ENCODE measurements at places on chromosomes 13 and 19. TPM values are rescaled to one million over a fixed set of nuclear protein-coding genes. Genes with fewer than 3 reads are reported as not detected.
A peak's percentile ranks its signal among the peaks of the same experiment; 100 is the strongest.

- no peak for DNase-seq
These were observed 35.2 kb downstream of the SPRY2 start for GRCh38 chr13:80305737-80306136.

GRCh38 chr19:18428173-18428786 is 9.1 kb downstream of the SSBP4 start:
- DNase-seq, result no peak

GRCh38 chr13:106473154-106473553 is 62.3 kb downstream of the EFNB2 start:
- no peak for DNase-seq

DNA sequence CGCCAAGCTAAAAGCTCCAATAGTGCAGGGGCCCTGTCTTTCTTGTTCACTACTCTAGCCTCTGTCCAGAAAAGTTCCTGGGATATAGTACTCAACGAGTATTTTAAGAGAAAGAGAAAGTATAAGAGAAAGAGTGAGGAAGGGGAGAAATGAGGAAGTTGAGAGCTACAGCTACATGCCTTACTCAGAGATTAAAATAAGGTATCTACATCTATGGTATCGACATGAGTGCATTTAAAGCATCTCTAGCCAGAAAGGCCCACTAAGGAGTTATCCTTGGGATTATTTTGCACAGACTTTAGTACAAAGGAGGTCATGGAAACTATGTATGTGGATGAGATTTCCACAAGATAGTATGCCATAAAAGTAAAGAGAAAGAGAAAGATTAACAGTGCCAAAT is 28.5 kb downstream of the MYCBP2 start:
- DNase-seq, result no peak

GRCh38 chr13:85816413-85816812 is 17.2 kb upstream of the SLITRK6 start:
- no peak for DNase-seq

- DNase-seq, result no peak
These were observed 62.5 kb upstream of the PDX1 start for GRCh38 chr13:27857282-27857681.

GRCh38 chr19:32307591-32307990 is 37.8 kb upstream of the ZNF507 start:
- DNase-seq, result no peak

DNA sequence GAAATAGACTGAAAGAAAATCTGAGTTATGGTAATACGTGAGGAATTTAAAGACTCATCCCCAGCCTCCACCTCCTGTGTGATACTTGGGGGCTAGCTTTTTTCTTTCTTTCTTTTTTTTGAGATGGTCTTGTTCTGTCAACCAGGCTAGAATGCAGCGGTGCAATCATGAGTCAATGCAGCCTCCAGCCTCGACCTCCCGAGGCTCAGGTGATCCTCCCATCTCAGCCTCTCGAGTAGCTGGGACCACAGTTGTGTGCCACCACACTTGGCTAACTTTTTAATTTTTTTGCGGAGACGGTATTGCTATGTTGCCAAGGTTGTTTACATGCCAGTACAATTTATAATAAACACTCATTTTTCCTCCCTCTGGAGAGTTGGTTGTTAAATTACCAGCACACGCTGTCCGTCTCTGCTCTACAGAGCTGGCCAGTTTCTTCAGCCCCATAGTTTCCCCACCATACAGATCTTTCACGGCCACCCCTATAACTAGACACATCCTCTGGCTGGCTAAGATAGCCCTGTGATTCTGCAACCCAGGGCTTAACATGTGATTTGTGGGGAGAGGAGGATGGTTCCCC is 4.8 kb downstream of the TNFSF9 start:
- no peak for DNase-seq

DNA sequence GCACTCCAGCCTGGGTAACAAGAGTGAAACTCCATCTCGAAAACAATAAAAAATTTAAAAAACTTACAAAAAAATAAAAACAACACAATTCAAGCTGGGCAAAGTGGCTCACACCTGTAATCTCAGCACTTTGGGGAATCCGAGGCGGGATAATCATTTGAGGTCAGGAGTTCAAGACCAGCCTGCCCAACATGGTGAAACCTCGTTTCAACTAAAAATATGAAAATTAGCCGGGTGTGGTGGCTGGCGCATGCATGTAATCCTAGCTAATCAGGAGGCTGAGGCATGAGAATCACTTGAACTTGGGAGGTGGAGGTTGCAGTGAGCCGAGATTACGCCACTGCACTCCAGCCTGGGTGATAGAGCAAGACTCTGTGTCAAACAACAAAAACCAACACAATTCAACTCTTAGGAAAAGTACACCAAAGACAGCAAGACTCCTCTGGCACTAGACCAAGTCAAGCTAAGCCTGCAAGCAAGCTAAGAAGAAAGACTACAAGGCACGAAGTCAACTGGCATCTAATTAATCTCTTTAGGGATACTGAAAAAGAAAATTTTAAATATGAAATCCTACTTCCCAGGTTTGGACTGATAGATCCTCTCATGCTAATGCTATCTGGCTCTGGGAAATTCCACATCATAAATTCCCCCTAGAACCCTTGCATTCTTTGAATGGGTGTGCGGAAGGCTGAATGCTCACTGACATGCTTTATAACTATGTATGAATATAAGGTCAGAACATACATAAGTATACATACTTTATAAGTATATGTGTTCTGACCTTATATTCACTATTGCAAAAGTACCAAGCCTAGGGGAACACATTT is 7.9 kb downstream of the PBX4 start:
- no peak for DNase-seq

- DNase-seq, result no peak
These were observed 14.4 kb downstream of the TJP3 start for GRCh38 chr19:3722443-3723109.

- no peak for DNase-seq
These were observed 27.2 kb downstream of the PLEKHJ1 start for GRCh38 chr19:2208975-2209374.

- no peak for DNase-seq
These were observed 18.4 kb upstream of the MYCBP2 start for GRCh38 chr13:77345150-77345780.

DNA sequence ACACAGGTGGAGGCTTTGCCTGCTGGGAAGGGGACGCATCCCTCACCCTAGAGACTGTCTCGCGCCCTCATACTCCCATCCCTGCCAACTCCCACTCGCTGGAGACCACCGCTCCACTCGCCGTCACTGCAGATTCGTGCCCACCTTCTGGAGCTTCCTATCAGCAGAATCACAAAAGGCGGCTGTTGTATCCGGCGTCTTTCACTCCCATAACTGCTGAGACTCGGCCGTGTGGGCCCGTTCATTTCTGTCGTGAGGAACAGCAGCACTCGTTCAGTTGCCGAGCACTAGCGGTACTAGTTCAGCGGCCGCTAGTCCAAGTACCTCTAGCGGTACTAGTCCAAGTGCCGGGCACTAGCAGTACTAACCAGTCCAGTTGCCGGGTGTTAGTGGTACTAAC is 124.6 kb upstream of the MCF2L start:
- no peak for DNase-seq

- no peak for DNase-seq
These were observed 403.0 kb downstream of the LMO7 start for GRCh38 chr13:76038920-76039716.

DNA sequence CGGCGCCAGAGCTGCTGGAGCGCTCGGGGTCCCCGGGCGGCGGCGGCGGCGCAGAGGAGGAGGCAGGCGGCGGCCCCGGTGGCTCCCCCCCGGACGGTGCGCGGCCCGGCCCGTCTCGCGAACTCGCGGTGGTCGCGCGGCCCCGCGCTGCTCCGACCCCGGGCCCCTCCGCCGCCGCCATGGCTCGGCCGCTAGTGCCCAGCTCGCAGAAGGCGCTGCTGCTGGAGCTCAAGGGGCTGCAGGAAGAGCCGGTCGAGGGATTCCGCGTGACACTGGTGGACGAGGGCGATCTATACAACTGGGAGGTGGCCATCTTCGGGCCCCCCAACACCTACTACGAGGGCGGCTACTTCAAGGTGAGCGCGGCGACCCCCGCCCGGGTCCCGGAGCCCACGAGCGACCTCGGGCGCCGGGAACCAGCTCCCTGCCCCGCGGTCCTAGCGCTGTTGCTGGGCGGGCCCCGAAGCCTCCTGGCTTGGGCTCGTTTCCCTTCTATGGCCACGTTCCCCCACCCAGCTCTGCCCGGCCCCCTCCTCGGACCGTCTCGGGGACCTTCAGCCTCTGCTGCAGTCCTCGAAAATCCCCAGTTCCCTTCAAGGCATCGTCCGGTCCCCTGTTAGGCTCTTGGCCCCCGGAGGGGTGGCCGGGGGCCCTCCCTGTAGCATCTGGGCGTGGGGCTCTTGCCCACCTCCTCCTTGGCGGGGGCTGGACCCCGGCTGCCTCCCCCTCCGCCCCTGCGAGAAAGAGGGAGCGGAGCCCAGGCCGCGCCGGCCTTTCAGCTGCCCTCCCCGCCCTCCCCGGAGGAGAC is at the start of gene CDC34:
TSS of gene CDC34 (plus strand) at position 8 of the 808 bp plus-strand sequence. CDS start at position 180, 172 bp downstream.
- DNase-seq, result no peak

DNA sequence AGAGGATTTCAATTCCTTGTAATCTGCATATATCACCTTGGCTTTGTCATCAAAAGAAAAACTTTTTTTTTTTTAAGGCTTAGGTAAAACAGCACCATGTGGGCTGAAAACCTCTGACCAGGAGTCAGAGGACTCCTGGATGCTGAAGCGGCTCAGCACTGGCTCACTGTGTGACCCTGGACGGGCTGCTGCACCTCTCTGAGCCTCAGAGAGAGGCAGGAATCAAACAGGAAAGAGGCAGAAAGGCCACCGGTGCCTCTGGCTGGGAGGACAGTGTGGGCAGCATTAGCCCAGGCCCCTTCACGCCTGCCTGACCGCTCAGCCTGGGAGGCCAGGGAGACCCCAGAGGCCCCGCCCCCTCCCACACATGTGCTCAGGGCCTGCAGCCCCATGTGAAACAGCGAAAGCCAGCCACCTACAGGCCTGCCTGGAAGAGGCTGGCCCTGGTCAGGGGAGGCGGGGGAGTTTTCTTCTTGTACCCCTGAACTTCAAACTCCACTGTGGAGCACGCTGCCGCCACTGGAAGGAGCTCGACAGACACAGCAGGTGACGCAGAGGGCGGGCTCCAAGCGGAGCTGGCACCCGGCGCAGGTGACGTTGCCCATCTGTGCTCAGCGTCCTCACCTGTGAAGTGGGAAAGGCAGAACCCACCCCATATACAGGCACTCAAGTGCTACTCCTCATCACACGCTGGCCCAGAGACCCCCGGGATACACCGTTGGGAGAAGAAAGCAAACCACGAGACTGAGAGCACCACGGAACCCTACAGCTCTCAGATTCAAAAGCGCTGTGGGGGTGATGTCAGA is 39.7 kb downstream of the MLLT1 start:
- DNase-seq, result no peak

DNA sequence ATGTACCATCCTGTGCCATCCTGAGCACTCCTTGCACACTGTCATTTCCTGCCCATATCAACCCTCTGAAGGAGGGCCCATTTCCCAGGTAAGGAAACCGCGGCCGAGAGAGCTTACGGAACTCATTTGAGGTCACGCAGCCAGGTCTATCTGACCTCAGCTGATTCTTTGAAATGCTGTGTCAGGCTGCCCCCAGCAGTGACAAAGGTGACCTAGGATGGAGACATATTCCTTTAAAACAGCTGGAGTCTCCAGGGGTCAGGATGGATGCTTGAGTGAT is 42.2 kb upstream of the VSTM2B start:
- DNase-seq, result no peak

- no peak for DNase-seq
These were observed 10.3 kb upstream of the GARIN5A start for GRCh38 chr19:50486823-50487515.

GRCh38 chr13:112060282-112060830 is 6.6 kb upstream of the SOX1 start:
- DNase-seq, result no peak

GRCh38 chr13:94305934-94306333 is 173.5 kb downstream of the DCT start:
- no peak for DNase-seq

GRCh38 chr19:33414667-33415605 is 41.4 kb downstream of the CEBPG start:
- no peak for DNase-seq

DNA sequence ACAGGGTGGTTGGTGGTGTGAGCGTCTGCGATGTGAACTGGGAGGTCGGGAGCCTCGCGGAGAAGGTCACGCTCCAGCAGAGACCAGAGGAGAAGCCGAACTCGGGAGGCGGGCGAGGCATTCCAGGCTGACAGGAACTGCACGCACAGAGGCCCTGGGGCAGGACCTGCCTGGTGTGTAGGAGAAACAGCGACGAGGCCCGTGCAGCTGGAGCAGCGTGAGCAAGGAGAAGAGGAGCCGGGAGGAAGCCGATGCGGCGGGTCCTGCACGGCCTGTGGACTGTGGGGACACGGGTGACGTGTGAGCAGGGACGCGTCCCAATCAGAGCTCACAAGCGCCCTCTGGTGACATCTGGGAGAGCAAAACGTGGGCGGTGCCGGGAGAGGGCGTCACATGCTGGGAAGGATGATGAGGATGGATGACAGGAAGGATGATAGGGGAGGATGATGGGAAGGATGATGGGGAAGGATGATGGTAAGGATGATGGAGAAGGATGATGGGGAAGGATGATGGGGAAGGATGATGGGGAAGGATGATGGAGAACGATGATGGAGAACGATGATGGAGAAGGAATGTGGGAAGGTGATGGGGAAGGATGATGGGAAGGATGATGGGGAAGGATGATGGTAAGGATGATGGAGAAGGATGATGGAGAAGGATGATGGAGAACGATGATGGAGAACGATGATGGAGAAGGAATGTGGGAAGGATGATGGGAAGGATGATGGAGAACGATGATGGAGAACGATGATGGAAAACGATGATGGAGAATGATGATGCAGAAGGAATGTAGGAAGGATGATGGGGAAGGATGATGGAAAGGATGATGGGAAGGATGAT is 16.1 kb upstream of the MADCAM1 start:
- peak; percentile 80 for DNase-seq

- no peak for DNase-seq
These were observed 52.7 kb downstream of the TSC22D1 start for GRCh38 chr13:44523146-44524015.

DNA sequence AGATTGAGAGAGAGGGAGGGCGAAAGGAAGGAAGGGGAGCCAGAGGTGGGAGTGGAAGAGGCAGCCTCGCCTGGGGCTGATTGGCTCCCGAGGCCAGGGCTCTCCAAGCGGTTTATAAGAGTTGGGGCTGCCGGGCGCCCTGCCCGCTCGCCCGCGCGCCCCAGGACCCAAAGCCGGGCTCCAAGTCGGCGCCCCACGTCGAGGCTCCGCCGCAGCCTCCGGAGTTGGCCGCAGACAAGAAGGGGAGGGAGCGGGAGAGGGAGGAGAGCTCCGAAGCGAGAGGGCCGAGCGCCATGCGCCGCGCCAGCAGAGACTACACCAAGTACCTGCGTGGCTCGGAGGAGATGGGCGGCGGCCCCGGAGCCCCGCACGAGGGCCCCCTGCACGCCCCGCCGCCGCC is at the start of gene TNFSF11:
TSS of gene TNFSF11 (plus strand) at position 142 of the 400 bp plus-strand sequence. CDS start at position 294, 152 bp downstream.
- DNase-seq, result no peak

Gene SLC5A5
- total RNA-seq, result 0.27 TPM

Gene ATCAY
- 45.3 TPM for total RNA-seq

Gene C1QTNF9
- not detected for total RNA-seq

Gene BRCA2
- 5.9 TPM for total RNA-seq

Gene KLK13
- total RNA-seq, result not detected

Gene ONECUT3
- not detected for total RNA-seq

Gene SCAF1
- total RNA-seq, result 9.6 TPM

Gene ZNF738
- 35.7 TPM for total RNA-seq

Gene SIAH3
- 18.0 TPM for total RNA-seq

Gene GZMM
- total RNA-seq, result not detected

Gene USHBP1
- total RNA-seq, result 1.2 TPM

Gene SUGP1
- 24.0 TPM for total RNA-seq

Gene ADAMTSL5
- not detected for total RNA-seq

Gene ZNF784
- 3.6 TPM for total RNA-seq

Gene TEAD2
- total RNA-seq, result 15.3 TPM

Gene OR7A5
- total RNA-seq, result not detected

All from cerebellum (tissue), 4 donors.